Natural killer cell (primary cell): ENCODE measurements at places on chromosomes 6 and 20. TPM values are rescaled to one million over a fixed set of nuclear protein-coding genes. Genes with fewer than 3 reads are reported as not detected.

The ADGRF4 gene
- not detected for total RNA-seq

DNA sequence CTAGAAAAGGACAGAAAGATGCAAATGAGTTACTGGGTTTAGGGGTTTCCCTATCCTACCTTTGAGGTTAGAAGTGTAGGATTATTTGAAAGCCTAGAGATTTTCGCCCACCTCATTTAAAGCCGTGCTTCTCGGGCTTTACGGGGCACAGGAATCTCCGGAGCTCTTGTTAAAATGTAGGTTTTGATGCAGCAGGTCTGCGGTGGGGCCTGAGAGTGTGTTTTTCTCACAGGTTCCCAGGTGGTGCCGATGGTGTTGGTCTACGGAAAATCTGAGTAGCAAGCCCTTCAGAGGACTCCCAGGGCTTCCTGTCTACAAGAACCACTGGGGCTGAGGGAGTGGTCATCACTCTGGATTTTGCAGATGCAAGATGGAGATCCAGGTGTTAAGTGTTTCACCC is 47.5 kb downstream of the TRAM2 start:
- no peak overlapping the region for H3K4me3 ChIP-seq
- no peaks in the 10 kb centered on the region for H3K27me3 ChIP-seq
- peaks cover 4% of the 10 kb centered on the region for H3K36me3 ChIP-seq
- DNase-seq: no peak
- peaks cover under 1% of the 10 kb centered on the region for H3K4me1 ChIP-seq

The CDC5L gene
- total RNA-seq: 22.0 TPM

DNA sequence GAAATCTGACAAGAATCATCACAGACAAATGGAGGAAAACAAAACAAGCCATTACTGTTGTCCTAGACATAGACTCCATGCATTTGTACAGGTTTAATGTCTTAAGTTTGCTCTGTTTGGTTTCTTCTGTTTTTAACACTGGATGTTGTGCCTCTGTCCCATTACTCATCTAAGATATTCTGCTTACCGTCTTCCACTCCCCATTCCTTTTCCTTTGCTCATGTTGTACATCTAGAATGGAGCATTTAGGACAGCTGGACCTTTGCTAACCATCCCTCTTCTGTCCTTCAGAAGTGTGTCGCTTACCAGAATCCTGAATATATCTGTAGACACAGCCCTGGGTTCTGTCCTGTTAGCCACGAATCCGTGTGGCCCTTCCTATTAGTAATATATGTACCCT is 35.2 kb downstream of the RAB22A start:
- H3K36me3 ChIP-seq: peaks cover 26% of the 10 kb centered on the region
- no peak overlapping the region for H3K27ac ChIP-seq
- peaks cover 5% of the 10 kb centered on the region for H3K4me1 ChIP-seq
- H3K27me3 ChIP-seq: no peaks in the 10 kb centered on the region

The HCRTR2 gene
- total RNA-seq: not detected

The CCN6 gene
- total RNA-seq: not detected

The NKAPL gene
- 0.31 TPM for total RNA-seq

The HAO1 gene
- total RNA-seq: not detected

- peaks cover 69% of the 10 kb centered on the region for H3K27me3 ChIP-seq
- no peak overlapping the region for H3K27ac ChIP-seq
- peaks cover 27% of the 10 kb centered on the region for H3K4me1 ChIP-seq
- no peaks in the 10 kb centered on the region for H3K36me3 ChIP-seq
Observed at GRCh38 chr6:28211840-28212509, 13.1 kb upstream of the ZSCAN9 start.

The SAMD5 gene
- not detected for total RNA-seq

DNA sequence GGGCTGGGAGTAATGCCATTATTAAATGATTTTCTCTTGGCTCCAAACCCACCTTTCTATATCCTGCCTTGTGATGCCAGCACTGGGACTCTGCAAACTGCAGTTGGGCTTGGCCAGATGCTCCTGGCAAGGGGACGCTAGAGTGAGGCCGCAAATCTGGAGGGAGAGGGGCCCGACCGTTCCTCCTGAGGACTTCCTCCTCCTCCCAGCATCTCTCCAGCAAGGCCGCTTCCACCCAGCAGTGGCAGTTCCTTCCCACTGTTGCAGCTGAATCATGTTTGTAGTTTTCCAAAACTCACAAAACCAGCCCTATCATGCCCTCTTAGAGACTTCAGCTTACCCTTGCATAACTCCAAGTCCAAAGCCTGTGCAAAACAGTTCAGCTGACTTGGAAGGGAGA is 244.4 kb downstream of the FOXA2 start:
- DNase-seq: no peak
- no peaks in the 10 kb centered on the region for H3K36me3 ChIP-seq
- no peak overlapping the region for H3K4me3 ChIP-seq
- no peaks in the 10 kb centered on the region for H3K27me3 ChIP-seq
- no peak overlapping the region for H3K27ac ChIP-seq

DNA sequence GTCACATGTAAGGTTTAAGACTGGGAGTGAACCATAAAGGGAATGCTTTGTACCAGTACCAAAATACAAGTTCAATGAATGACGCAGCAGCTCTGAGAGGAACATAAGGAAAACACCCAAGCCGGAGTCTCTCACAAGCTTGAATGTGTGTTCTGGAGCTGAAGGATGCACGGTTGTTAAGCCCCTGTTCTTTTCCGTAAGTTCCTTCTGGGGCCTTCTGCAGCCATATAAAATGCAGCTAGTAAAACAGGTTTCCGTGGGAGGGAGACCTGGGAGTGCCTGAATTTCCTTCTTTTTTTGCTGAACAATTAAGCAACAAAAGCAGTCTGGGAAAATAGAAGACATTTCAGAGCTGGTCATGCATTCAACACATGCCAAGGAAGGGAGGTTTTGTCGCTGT is 73.2 kb upstream of the JAG1 start:
- H3K27me3 ChIP-seq: no peaks in the 10 kb centered on the region
- H3K27ac ChIP-seq: no peak overlapping the region
- H3K4me3 ChIP-seq: no peak overlapping the region

DNA sequence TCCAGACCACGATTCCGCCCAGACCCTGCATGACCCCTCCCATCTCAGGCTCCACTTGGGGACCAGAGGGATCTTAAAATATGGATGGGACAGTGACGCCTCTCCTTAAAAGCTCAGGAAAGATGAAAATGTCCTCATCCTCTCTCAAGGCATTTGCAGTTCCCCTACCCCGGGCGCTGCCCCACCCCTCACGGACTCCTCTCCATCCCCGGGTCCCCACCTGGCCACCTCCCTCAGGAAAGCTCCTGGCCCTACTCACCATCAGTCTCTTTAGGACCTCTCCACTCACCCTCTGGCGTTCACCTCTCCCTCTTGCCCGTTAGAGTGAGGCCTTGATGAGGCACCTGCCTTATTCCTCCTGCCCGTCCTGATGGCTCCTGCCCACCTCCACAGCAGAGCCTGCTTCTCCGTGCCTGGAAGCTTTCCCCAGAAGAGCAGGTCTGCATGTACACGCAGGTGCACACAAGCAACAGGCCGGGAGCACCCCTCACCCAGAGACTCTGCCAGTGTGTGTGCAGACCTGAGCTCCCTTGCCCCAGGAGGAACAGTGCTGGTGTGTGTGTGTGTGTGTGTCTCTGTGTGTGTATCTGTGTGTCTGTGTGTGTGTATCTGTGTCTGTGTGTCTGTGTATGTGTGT is 105.6 kb upstream of the NXT1 start:
- no peak overlapping the region for H3K27ac ChIP-seq
- DNase-seq: no peak
- no peaks in the 10 kb centered on the region for H3K4me1 ChIP-seq
- H3K36me3 ChIP-seq: no peaks in the 10 kb centered on the region

- no peak overlapping the region for H3K4me3 ChIP-seq
- DNase-seq: no peak
Observed at GRCh38 chr6:25583099-25583498, 68.9 kb upstream of the SCGN start.

DNA sequence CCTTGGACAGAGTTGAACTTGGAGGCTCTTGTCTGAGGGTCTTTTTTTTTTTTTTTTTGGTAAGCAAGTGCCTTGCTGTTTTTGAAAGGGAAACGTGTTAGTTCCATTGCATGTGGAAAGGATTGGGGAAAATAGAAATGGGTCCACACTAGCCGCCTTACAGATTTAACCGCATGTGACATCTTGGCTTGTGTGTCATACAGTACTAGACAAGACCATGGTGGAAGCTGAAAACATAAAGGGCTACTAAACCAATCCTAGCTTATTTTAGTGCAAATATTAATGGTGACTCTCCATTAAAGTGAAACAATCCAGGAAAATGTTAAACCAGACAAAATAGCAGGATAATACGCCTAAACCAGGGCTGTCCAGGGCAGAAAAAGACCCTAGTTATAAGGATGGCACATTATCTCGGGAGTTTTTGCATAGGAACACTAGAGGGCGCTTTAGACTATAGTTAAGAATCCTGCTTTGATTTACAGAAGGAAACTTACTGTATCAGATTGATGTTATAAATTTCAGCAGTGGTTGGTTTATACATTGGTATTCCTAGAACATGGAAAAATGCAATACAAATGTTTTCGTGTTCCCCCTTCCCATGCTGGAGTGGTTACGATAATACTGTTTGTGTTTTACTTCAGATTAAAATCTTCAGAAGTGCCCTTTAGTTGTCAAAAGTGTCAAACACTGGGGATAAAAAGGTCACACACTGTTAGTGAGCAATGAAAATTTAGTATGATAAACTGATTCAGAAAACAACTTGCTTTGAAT is 59.8 kb upstream of the DEK start:
- DNase-seq: no peak
- H3K4me3 ChIP-seq: no peak overlapping the region
- no peaks in the 10 kb centered on the region for H3K27me3 ChIP-seq
- no peak overlapping the region for H3K27ac ChIP-seq

DNA sequence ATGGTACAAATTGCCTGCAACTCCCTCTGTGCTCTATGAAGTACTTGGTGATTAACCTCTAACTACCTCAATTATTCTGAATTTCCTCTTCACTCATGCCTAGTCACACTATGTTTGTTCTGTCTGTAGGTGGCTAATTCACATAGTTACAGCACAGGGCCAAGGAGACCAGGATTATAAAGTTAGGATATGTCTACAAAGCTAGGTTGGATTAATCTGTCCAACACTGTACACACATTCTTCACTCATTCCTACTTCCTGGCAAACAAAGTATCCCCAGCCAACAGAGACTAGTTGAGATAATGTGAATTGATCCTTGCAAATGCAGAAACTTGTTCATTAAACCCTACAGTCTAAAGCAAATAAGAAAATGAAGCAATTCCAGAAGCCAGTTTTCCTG is 269.8 kb downstream of the HACE1 start:
- no peaks in the 10 kb centered on the region for H3K36me3 ChIP-seq
- H3K27ac ChIP-seq: no peak overlapping the region
- H3K27me3 ChIP-seq: no peaks in the 10 kb centered on the region

DNA sequence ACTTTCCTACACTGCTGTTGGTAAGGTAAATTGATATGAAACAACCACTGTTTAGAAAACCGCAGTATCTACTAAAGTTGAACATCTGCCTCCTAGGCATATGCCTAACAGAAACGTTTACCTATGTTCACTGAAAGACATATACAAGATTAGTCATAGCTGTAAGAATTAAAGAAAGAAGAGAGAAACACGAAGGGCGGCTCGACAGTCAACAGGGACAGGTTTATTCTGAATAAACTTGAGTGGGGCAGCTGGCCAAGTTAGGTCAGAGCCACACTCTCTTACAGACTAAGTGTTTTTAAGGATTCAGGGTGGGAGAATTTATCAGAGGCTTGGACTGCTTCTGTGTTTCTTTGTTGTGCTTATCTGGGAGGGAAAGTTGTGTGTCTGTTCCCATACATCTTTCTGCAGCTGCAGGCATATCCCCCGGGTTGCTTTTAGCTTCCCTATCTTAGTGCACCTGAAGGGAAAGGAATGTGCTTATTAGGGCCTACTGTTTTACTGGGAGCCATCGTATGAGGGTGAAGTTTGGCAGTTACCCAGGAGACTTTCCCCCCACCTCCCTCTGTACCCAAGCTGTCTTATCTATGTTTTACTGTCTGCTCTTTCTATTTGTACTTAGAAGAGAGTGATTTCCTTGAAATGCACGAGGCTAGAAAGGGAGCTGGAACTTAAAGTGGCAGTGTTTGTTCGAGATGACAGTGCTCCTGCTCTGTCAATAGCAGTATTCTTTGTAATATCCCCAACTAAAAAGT is 20.4 kb downstream of the PROCR start:
- DNase-seq: no peak
- no peaks in the 10 kb centered on the region for H3K4me1 ChIP-seq
- no peak overlapping the region for H3K27ac ChIP-seq
- H3K4me3 ChIP-seq: no peak overlapping the region
- no peaks in the 10 kb centered on the region for H3K36me3 ChIP-seq

The HUS1B gene
- 2.8 TPM for total RNA-seq

The MYO6 gene
- 9.2 TPM for total RNA-seq

- no peak overlapping the region for H3K4me3 ChIP-seq
- no peaks in the 10 kb centered on the region for H3K27me3 ChIP-seq
- H3K27ac ChIP-seq: no peak overlapping the region
- H3K36me3 ChIP-seq: no peaks in the 10 kb centered on the region
Observed at GRCh38 chr6:166910601-166911000, 45.7 kb downstream of the RNASET2 start.

The TEAD3 gene
- total RNA-seq: not detected
